ENCODE measurements at places on chromosomes 1 and 21.

DNA sequence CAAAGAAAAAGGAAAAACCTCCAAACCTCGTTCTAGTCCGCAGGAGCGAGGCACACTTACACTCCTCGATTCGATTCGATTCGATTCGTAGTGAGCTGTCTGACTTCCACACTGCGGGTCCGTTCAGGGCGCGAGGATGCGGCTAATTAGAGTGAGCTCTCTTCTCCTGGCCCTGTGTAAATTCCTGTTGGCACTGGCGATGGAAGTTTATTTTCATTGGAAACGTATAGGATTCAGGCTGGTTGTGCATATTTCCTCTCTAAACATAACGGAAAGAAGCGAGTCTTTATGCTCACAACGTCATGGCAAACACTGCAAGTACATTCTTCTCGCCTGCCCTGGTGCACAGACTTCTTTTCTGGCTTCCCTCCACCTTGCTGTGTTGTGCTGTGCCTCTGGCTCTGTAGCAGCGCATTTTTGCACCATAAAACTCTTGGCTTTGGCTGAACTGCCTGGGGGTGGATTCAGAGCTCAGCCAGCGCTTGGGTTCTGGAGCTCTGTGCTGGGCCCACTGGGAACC is 2.7 kb downstream of the HUNK start:
- DNase-seq, result no peak

- DNase-seq, result no peak
Observed at GRCh38 chr1:165875171-165875570, 47.8 kb downstream of the UCK2 start.

DNA sequence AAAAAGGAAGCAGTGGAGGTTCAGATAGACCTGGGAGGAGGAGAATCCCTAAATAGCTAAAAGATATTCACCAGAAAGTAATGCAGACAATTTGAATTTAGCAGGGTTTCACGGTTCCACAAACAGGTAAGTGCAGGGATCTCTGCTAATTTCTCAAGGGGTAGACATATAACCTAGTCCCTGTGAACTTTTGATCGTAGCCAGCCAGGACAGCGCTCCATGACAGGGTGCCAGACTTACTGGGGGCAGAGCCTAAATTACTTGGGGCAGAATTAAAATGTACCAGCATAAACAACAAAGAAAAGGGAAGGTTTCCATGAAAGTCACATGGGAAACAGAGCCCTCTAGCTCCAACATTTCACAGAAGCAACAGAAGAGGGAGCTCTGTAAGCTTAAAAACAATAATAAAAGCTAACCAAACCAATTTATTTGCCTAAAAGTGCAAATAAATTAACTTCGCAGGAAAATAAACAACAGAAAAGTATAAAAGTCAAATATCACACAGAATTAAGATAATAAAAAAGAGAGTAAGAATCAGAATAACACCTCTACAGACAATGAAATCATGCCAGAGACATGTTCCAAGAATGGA is 198.3 kb downstream of the DUSP10 start:
- DNase-seq, result peak; percentile 57

DNA sequence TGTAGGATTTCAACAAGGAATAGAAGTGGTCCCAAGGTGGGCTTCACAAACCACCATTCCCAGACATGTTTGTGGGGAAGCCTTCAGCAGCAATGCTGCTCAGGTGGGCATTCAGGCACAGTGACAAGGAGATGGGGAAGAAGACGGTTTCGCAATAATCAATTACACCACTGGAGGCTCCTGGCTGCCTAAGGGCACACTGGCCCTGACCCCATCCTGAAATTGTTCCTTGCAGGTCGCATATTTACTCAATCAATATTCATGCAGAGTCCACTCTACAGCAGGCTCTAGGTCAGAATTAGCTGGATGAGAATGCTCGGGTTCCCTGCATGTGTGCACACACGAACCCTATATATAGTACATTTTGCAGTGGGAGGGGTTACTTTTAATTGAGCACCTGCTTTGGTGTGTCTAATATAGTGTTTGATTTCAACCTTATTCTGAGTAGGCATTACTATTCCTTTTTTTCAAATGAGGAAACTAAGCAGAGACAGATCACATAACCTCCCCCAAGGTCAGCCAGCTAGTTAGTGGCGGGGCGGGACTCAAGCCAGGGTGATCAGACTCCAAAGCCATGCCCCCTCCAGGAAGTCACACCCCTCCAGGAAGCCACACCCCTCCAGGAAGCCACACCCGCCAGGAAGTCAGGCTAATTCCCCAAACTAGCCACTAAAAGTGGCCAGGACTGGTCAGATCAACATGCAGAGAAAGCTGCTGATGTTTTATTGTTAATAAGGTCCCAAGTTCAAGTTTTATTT is 106.5 kb downstream of the HLCS start:
- peak; percentile 71 for DNase-seq

- DNase-seq, result no peak
Observed at GRCh38 chr1:162704673-162705424, 72.6 kb downstream of the DDR2 start.

DNA sequence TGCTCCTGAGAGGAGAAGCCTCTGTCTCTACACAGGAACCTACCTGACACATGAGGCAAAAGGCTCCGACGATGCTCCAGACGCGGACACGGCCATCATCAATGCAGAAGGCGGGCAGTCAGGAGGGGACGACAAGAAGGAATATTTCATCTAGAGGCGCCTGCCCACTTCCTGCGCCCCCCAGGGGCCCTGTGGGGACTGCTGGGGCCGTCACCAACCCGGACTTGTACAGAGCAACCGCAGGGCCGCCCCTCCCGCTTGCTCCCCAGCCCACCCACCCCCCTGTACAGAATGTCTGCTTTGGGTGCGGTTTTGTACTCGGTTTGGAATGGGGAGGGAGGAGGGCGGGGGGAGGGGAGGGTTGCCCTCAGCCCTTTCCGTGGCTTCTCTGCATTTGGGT is 3.9 kb upstream of the ACKR1 start:
- no peak for DNase-seq

- no peak for DNase-seq
Observed at GRCh38 chr1:70874063-70874462, 173.6 kb downstream of the PTGER3 start.

- DNase-seq, result no peak
Observed at GRCh38 chr1:2506007-2506860, 20.2 kb downstream of the PANK4 start.

- DNase-seq, result peak; percentile 33
Observed at GRCh38 chr1:26181586-26182382, 4.5 kb downstream of the CNKSR1 start.

DNA sequence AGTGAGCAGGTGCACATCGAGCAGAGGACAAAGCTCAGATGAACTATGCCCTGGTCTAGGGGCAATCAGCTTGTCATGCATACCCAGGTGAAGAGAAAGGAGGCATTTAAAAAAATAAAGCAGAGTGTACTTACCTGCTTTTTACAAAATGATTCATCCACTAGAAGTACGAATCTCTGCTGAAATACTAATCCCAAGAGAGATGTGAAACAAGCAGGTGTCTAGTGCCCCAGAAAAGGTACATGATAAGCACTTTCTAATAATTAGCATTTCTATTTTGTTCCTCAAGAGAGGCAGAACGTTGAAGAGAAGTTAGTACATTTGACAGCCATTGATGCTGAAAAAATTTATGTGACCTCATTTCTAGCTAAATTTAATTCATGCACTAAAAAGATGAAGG is 31.1 kb downstream of the CHODL start:
- no peak for DNase-seq

GRCh38 chr1:78102082-78102481 is 56.3 kb downstream of the GIPC2 start:
- DNase-seq, result peak; percentile 98

- no peak for DNase-seq
Observed at GRCh38 chr1:31532173-31532572, 44.1 kb upstream of the TINAGL1 start.

GRCh38 chr21:44999972-45000636 is 60.3 kb downstream of the SLX9 start:
- no peak for DNase-seq

GRCh38 chr1:184162281-184162680 is 110.8 kb downstream of the TSEN15 start:
- DNase-seq, result peak; percentile 17
